Stimulated activated effector memory CD8-positive, alpha-beta T cell treated with anti-CD3 and anti-CD28 coated beads, Interleukin-12 subunit alpha, Interleukin-12 subunit beta, amount 100 ng/mL, for 72 hours (primary cell): ENCODE measurements at places on chromosomes 16 and 17.

- DNase-seq: no peak
Observed at GRCh38 chr16:62068747-62069146, 32.5 kb upstream of the CDH8 start.

GRCh38 chr16:75532142-75532765, 3.7 kb downstream of the CHST5 start:
- DNase-seq: no peak

DNA sequence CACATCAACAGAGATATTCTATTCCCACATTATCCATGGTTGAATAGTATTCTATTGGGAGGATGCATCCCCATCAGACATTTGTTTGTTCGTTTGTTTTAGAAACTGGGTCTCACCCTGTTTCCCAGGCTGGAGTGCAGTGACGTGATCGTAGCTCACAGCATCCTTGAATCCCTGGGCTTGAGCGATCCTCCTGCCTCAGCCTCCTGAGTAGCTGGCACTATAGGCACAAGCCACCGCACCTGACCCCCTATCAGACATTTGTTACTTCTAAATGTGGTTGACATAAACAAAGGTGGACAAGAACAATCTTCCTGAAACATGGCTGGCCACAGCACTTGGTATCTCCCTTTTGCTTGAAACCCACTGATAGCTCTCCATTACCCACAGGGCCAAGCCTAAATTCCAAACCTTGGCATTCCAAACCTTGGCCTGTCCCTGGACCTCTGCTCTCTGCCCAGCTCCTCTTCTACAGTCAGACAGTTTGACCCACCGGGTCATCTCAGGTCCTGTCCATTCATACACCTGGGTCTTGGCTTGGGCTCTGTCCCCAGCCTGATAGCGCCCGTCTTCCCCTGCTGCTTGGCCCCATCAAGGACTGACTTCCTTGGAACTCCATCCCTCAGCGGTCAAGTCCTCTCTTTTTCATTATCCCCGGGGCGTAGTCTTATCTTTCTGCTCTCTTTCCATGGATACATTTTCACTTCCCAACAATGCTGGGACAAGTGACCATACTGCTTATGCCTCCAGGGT, 1.5 kb upstream of the PRR29 start:
- DNase-seq: no peak

- no peak for DNase-seq
Observed at GRCh38 chr17:4632581-4632920, 8.9 kb downstream of the ALOX15 start.

- DNase-seq: no peak
Observed at GRCh38 chr16:87800497-87800896, 34.7 kb upstream of the KLHDC4 start.

- no peak for DNase-seq
Observed at GRCh38 chr17:40369923-40370322, 5.4 kb upstream of the GJD3 start.

GRCh38 chr17:8372422-8372821, 4.1 kb downstream of the KRABD2 start:
- no peak for DNase-seq

- no peak for DNase-seq
Observed at GRCh38 chr17:64785011-64785421, 122.9 kb upstream of the SMURF2 start.

DNA sequence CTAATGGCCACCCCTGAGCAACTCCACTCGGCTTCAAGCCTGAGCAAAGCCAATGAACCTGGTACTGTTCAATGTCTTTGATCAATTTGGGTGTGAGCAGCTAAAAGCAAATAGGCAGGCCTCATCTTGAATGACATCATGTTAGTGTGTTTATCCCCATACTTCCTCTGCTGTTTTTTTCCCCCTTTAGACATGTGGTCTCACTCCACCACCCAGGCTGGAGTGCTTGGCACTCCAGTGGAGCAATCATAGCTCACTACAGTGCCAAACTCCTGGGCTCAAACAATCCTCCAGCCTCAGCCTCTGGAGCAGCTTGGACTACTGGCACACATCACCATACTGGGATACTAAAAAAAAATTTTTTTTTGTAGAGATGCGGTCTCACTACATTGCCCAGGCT, 75.4 kb downstream of the ARHGAP17 start:
- DNase-seq: no peak
